ENCODE measurements at places on chromosomes 3 and 15.

- no peak for DNase-seq
Observed at GRCh38 chr3:82392203-82392775, 630.8 kb upstream of the GBE1 start.

DNA sequence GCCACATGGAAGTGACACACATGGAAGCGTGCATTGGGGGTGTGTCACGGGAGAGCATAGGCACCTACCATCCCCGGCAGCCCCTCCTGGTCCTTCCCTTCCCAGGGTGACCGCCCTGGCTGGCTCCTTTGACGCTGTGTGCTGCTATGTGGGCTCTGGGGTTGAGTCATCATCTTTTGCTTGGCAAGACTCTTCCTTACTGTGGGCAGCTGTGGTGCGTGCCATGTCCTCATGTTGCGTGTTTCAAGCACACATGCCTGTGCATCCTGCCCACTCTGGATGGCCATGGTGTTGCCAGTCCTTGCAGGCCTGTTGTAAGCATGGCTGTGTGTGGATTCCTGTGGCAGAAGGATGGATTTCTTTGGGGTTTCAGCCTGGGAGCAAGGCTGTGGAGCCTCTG lies 14.0 kb downstream of the PLXNA1 start:
- no peak for DNase-seq

GRCh38 chr3:126926684-126927400 lies 56.1 kb upstream of the PLXNA1 start:
- no peak for DNase-seq

DNA sequence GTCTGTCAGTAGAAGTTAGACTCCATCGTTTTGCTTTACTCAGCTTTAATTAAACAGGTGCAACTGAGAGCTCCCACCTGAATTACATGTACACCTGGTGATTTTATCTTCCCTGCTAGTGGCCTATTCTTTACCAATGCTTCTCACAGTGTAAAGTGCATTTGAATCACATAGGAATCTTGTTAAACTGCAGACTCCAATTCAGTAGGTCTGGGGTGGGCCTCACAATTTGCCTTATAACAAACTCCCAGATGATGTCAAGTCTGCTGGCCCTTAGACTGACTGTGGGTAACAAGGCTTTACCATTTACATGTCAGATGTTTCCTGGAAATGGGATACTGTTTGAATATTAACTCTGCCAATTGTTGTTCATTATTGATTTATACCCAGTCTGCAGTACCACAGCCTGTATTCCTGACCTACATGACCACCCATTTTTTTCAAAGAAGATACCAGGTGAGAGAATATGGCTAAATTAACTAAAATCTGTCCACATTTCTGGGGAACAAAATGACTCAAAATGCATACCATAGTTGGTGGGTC lies 37.2 kb downstream of the CMSS1 start:
- no peak for DNase-seq

GRCh38 chr3:45966950-45967640 lies 23.8 kb downstream of the CXCR6 start:
- no peak for DNase-seq

GRCh38 chr3:192914848-192915247 lies 2.8 kb downstream of the MB21D2 start:
- DNase-seq, result no peak

GRCh38 chr3:23263796-23264195 lies 60.7 kb downstream of the UBE2E2 start:
- no peak for DNase-seq

DNA sequence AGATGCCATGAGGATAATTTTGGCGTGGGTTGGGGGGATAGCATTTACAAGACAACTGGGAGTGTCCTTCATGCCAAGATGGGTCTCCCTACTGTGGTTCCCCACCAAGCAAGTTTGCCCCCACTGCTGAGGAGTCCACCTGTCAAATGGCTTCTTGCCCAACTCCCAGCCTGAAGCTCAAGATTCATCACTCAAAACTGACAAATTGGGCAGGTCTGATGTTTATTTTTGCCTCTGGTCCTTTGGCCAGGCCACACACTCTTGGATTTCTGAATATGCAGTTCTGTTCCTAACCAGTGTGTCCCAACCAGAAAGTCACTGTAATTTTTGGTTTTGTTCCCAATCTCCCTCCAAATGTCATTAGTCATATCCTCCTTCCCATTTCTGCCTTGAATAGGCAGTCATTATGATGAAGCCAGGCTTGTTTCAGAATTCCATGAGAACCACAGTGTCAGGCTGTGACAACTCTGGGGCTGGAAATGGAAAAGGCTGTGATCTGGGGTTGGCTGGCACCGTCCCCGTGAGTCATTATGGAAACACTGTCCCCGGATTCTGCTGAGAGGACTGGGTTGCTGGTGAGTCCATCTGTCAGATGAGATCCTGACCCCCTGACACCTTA lies 29.3 kb upstream of the MEF2A start:
- DNase-seq, result no peak

DNA sequence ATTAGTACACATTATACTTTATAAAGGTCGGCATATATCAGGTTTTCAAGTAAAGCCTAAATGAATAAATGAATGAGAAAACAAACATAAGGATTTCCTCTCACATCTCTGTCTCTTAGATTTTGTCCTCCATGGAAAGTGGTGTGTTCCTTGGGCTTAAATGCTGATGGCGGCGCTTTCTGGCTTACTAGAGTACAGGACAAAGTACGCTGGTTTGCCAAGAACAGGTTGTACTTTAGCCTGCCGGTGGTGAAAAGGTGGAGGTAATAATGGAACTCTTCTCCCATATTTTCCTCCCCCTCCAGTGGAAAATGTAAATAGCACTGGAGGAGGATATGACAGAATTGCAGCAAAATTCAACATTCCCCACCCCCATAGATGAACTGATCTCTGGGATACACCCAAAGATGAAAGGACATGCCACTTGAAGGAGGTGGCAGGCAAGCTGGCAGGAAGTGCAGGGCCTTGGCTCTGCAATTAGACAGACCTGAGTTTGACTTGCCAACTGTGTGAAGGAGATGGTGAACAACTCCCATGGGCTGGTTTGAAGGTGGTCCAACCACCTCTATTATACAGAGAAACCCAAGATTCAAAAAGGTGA lies 29.3 kb downstream of the CEP152 start:
- no peak for DNase-seq

GRCh38 chr15:80523746-80524145 lies 119.6 kb downstream of the ARNT2 start:
- DNase-seq, result no peak

GRCh38 chr15:58243070-58243469 lies 104.9 kb downstream of the AQP9 start:
- DNase-seq, result no peak

DNA sequence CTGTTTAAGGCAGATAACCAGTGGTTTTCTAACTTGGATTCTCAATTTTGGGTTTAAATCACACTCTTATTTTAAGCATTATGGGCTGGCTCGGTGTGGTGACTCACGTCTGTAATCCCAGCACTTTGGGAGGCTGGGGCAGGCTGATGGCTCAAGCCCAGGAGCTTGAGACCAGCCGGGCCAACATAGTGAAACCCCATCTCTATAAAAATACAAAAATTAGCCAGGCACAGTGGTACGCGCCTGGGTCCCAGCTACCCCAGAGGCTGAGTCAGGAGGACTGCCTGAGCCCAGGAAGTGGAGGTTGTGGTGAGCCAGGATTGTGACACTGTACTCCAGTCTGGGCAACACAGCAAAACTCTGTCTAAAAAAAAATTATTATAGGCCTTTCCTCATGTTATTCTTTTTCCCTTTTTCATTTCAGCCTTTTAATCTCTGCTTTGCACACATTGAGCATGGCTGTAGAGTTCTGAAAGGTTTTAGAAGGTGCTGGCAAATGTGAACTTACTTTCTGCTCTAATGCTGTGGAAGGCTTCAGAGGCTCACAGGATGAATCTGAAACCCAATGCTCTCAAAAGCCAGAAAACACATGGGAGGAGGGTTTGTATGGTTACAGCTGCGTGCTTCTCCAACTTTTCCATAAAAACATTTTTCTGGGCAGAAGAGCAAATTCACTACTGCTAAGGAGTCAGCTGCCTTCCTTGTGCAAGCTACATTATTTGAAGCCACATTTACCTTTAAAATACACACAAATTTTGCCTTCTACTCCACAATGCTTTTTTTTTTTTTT lies 32.5 kb downstream of the CHAC1 start:
- no peak for DNase-seq

DNA sequence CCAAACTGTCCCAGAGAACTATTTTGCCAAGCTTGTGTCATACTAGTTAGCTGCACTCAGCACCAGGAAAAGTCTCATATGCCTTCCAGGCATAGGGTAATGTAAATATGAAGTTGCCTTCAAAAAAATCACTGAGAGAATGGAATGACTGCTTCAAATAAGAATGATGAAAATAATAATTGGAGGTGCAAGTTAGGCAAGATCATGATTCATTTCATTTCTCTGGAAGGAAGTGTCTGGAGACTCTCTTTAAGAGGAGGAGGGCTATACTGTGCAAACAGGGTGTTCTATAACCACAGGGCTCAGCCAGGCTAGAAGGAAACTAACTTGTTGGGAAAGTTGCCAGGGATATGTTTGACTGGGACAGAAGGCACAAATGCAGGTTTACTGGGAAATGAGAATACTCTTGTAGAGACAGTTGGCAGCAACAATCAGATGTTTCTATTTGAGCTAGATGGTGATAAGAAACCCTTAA lies 4.3 kb downstream of the SIDT1 start:
- no peak for DNase-seq

DNA sequence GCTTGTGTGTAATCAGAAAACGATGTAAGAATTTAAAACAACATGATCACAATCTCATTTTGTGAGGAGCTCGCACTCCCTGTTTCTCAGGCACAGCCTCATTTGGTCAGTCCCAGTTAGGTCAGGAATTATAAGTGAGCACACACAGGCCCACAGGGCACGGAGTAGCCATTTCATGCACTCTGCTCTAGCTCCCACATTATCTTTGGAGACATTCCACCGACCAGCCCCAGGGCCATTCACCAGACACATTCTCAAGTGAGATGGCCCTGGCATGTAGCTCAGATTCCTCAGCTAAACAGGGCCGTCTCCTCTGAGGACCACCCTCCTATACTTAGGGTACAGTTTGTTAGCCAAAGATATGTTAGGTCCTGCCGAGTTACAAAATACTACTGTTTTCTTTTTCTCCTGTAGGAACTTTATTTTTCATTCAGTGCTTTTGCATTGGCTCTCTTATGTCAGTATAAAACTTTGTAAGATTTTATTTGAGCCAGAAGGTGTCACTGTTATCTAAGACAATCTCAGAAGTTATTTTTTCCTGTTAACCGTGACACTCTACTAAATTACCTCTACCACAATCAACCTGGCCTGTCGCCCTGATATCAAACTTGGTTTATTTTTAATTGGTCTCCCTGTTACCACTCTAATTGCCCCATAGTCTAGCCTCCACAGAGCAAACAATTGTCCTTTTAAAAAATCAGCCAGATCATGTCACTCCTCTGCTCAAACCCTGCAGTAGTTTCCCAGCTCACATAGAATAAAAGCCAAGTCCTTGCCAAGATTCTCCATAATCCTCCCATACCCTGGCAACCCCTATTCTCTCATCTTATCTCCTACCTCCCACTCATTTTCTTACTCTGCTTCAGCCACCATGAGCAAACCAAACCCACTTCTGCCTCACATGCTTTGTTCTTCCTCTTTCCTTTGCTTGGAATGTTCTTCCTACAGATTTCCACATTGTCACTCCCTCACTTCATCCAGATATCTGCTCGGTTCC lies 105.7 kb downstream of the PPP2R3A start:
- DNase-seq, result no peak

GRCh38 chr3:187237741-187238140 lies 40.5 kb downstream of the RTP1 start:
- DNase-seq, result no peak

GRCh38 chr3:122100591-122101463 lies 45.7 kb downstream of the CD86 start:
- peak; percentile 40 for DNase-seq

- DNase-seq, result no peak
Observed at GRCh38 chr3:129648391-129648790, 41.9 kb upstream of the PLXND1 start.

DNA sequence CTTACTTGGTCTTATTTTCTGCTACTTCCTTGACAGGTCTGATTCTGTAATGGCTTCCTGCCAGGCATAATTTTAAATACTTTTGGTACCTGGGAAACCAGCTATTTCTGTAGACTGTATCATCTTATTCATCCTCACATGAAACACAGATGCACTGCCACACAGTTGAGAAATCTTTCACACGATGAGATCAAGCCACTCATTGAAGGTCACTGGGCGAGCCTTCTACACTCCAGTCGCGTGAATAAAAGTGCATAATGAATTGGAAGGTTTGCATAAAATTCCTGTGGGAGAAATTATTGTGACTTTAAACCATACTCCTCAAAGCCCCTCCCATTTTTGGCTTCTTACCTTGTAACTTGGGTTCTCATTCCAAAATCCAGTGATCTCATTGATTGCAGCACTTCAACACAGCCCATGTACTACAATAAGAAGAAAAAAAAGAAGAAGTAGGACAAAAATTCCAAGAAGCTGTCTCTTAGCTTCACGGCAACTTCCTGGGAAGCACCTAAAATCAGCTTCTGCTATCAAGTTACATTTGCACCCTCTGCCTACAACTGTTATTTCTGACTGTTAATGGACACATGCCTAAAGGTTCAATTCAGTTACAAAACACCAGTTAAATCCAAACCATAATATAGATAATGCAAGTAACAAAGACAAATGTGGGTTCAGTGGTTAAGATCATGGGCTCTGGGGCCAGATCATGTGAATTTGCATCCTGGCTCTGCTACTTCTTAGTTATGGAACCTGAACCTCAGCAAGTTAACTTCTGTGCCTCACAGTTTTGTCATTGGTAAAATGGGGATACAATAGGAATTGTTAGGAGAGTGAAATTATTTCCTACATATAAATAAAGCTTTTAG lies 39.0 kb downstream of the SHC4 start:
- DNase-seq, result no peak

DNA sequence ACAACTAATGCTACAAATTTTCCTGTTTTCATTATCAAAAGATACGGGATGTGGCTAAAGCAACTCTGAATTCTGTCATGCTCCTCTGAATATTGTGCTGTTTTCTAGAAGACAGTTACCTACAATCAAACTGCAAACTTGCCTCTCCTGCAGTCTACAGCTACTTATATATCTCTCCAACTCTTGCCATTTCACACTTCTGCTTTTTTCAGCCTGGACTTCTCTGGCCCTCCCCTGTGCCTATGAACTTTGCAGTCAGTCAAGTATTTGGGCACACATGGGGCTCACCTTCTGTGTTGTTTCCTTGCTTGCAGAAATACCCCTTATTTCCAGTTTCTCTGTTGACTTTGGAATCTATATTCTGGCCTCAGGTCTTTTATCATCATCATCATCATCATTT lies 575.6 kb downstream of the GRM7 start:
- DNase-seq, result no peak

GRCh38 chr3:67515778-67516177 lies 138.6 kb downstream of the SUCLG2 start:
- DNase-seq, result no peak

Measured in CD4-positive, alpha-beta T cell treated with Interferon gamma for 1 hour (primary cell).